Activated T-helper 1 cell treated with anti-CD3 and anti-CD28 coated beads, Interleukin-2, amount 50 U/mL, for 16 hours (primary cell): ENCODE measurements at places on chromosomes 7 and 10.

GRCh38 chr7:21722371-21722770 is 179.5 kb downstream of the DNAH11 start:
- no peak for DNase-seq

DNA sequence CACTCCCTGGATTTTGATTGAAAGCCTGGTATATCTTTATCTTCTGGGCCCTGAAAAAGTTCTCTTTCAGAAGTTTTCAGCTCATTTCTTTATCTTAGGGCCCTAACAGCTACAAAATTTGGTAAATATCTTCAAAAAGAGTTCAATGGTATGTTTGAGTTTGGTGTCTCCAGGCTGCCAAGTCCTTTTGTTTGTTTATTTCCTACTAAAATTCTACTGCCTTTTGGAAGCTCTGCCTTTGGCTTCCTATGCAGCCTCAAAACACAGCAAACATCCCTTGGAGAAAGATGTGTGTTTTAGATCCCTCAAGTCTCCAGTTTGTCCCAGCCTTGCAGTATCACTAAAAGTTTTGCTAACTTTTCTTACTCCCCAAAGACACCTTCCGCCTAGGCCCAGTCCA is 146.8 kb downstream of the LRRTM3 start:
- DNase-seq: no peak

DNA sequence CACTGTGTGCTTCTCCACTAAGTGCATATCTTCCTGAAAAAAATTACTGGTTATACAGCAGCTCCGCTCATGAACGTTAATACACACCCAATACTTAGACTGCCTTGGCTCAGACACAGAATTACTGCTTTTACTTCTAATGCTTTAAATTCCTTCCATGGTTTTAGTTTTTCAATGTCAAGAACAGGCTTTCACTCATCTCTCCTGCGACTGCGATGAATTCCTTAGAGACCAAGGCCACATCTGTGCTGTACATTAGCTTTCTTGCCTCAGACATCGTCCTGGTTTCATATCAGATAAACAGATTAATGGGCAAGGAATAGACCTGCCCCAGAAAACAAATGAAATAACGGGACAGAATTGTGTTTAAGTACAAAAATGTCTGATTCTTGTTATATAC is 120.2 kb downstream of the CYP26A1 start:
- no peak for DNase-seq

GRCh38 chr7:17946591-17946990 is 6.3 kb upstream of the SNX13 start:
- DNase-seq: no peak

DNA sequence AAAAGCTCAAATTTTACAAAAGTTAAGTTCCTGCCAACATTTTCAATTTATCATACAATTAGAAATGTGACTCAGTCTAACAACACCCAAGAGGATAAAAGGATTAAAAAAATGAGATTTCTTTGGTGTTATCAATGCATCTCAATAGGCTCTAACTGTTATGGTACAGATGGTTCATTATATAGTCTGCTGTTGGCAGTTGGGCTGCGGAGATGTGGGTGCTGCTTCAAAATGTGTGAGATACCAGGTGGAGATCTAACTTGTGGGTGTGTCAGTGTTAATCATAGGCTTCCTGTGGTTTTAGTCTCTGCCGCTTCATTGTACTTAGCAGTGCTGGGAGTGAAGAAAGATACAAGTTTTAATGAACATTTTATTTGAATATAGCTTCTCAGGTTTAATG is 231.2 kb downstream of the EXOC4 start:
- no peak for DNase-seq

GRCh38 chr10:7457478-7458316 is 46.9 kb upstream of the SFMBT2 start:
- no peak for DNase-seq

- DNase-seq: no peak
These were observed 158.2 kb upstream of the AGK start for GRCh38 chr7:141393056-141393455.

DNA sequence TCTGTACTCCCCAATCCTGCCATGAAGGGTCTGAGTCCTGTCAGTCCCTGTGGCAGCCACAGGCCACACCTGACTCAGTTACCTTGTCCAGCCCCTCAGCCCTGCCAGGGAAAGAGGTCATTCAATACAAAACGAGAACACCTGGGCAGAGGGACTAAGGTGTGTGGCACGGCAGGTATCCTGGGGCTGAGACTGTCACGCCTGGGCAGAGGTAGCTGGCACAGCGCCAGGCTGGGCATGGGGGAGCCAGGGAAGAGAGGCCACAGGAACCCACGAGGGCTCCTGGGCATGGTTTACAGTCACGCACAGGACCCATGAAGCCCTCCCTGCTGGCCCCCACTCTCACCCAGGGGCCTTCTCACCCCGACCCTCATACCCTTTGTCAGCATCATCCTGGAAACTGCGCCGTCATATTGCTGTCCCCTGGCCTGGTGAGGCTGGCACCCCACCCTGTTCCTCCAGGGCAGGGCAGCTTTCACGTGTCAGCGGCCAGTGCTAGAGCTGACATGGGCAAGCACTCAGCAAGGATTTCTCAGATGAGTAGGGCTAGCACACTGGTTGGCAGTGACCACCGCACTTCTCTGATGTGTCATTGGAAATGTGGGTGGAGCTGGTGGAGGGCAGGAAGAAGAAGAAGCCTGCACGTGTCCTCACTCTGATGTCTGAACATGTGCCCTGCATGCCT is 42.7 kb downstream of the LRRC18 start:
- DNase-seq: no peak

DNA sequence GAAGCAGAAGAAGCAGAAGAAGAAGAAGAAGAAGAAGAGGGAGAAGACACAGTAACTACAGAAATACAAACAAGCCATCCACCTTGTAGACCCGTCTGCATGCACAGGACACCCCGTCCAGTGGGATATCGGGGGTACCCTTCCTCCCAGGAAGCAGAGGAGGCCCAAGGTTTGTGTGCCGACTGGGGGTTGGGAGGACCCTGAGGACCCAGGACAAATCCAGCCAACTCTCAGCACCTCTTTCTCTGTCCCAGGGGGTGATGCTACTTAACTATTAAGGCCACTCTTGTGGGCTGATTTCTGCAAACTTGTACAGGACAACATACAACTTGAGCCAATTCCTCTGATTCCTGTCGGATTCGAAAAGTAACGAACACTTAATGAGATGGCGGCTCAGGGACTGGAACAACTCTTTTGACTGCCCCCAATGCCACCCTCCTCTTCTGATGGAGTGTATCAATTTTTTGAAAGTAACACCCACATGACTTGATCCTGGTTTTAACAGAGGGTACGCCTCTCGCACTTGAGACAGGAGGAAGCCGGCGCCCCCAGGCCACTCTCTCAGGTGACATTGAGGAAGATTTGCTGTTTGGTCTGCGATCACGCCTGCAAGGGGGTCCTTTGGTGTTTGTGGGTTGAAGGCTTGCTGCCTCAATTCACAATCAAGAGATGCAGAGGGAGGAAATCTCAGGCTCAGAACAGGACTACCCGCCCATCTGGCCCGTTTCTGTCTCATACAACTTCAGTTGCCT is 192.6 kb downstream of the TNS3 start:
- no peak for DNase-seq

- DNase-seq: no peak
These were observed 74.9 kb downstream of the ADRA2A start for GRCh38 chr10:111151595-111152307.

- DNase-seq: no peak
These were observed 5.7 kb upstream of the TAS2R39 start for GRCh38 chr7:143177374-143178119.

GRCh38 chr10:6514180-6514579 is 65.9 kb downstream of the PRKCQ start:
- DNase-seq: no peak

GRCh38 chr7:96321031-96321657 is 754 bp downstream of the SLC25A13 start:
- DNase-seq: peak; percentile 14

GRCh38 chr10:22541900-22542299 is 172.5 kb downstream of the PIP4K2A start:
- DNase-seq: no peak

DNA sequence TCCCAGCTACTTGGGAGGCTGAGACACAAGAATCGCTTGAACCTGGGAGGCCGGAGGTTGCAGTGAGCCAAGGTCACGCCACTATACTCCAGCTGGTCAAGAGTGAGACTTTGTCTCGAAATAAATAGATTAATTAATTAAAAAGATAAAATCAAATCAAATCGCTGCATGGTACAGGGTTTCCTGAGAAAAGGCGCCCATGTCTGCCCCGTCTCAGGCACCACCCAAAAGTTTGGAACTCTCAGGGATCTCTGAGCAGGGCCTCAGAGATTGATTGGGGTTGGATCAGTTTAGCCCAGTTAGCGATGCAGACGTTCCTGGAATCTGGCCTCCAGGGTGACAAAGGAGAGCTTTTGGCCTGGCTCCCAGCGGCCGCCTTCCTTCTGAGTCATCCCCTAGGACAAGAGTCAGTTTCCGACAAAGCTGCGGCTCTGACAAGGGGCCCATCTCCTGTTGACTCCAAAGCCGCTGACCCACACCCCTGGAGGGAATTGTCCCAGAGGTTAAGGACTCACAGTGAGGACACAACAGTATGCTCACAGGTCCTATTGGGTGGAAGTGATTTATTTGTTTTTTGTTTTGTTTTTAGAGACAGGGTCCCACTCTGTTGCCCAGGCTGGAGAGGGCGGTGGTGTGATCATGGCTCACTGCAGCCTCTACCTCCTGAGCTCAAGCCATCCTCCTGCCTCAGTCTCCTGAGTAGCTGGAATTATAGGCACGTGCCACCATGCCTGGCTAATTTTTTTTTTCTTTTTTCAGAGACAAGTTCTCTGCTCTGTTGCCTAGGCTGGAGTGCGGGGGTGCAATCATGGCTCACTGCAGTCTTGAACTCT is 6.8 kb downstream of the ORAI2 start:
- DNase-seq: no peak

DNA sequence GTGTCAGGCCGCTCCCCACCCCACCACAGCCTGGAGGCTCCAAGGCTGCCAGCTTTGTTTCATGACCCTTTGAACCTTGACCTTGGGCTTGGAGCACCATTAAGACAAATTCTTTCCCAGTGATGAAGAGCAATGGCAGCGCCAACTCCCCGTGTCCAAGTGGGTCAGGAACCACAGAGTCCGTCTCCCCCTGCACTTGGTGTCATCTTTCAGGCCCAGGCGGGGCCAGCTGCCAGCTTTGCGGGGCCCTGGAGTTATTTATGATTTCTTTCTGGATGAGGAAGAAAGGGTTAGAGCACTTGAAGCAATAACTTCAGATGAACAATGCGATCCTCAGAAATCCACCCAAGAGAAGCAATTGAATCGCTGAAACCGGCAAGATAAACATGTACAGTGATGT is 110.8 kb downstream of the MYL10 start:
- DNase-seq: no peak

DNA sequence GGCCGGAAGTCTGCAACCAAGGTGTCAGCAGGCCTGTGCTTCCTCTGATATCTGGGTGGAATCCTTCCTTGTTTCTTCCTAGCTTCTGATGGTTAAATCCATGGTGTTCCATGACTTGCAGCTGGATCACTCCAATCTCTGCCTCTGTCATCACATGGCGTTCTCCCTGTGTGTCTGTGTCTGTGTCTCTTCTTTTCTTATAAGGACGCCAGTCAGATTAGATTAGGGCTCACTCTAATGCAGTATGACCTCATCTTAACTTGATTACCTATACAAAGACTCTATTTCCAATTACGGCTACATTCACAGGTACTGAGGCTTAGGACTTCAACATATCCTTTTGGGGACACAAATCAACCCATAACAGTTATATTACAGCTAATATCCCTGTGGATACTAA is 70.3 kb upstream of the FAM3C start:
- no peak for DNase-seq

- no peak for DNase-seq
These were observed 3.7 kb upstream of the MYO1G start for GRCh38 chr7:44982535-44982923.

DNA sequence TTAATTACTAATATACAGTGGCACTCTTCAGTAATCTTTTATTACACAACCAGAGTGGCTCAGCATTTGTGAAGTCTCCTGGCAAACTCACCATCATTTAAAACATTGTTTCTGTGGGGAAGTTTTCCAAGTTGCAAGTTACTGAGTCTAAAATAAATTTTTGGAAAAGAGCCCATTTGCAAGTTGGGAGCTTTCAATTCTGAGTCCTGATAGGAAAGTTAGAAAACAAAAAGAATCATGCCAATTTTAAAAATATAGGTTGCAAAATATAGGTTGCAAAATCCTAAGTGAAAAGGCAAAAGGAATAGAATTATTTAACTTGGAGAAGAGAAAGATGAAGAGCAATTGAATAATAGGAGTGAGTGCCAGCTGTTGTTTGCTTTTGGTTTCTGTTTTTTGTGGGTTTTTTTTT is 378.8 kb upstream of the C7orf33 start:
- no peak for DNase-seq

DNA sequence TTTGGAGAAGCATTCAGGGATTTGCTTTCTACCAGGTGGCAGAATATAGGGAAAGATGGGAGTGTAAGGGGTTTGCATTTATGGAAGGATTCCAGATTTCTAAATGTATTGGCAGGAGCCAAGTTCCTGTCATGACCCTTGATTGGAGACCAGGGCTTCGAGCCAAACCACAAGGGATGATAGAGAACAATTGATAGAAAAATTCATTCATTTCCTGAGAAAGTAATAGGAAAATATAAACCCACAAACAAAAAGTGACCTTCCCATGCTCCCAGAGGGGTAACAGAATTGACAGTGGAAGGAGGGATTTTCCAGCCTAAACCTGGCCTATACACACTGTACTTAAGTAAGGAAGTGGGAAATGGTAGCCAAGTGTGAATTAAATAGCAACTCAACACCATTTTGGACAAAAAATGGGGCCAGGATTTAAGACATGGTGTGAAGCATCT is 22.4 kb upstream of the IFIT2 start:
- no peak for DNase-seq

DNA sequence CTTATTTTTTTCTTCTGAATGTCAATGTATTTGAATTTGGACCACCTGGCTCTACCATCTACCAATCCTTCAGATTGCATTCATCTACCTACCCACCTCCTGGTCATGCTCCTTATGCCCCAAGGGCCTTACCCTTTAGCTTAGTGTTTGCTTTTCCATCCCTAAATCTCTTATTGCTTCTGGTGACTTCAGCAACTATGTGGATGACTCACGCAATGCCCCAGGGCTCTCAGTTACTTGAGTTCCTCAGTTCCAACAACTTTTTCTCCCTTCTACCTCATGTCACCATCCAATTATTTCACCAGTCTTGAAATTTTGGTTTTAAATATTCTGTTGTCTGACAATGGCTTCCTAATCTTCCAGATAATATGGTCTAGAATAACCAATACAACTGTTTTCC is 118.9 kb downstream of the CFAP58 start:
- DNase-seq: no peak
